ENCODE measurements at places on chromosomes 4 and X. TPM values are rescaled to one million over a fixed set of nuclear protein-coding genes. Genes with fewer than 3 reads are reported as not detected.

XAGE2 gene
- not detected for total RNA-seq

- no peak overlapping the region for H3K27ac ChIP-seq
- no peaks in the 10 kb centered on the region for H3K4me1 ChIP-seq
- H3K36me3 ChIP-seq, result no peaks in the 10 kb centered on the region
- no peak overlapping the region for H3K4me3 ChIP-seq
Measured at GRCh38 chr4:24214796-24215195, 324.9 kb upstream of the PPARGC1A start.

GRCh38 chr4:2175990-2176698 is 65.8 kb downstream of the HAUS3 start:
- DNase-seq, result no peak
- no peaks in the 10 kb centered on the region for H3K4me1 ChIP-seq
- no peak overlapping the region for H3K4me3 ChIP-seq
- H3K36me3 ChIP-seq, result no peaks in the 10 kb centered on the region
- no peaks in the 10 kb centered on the region for H3K27me3 ChIP-seq

DNA sequence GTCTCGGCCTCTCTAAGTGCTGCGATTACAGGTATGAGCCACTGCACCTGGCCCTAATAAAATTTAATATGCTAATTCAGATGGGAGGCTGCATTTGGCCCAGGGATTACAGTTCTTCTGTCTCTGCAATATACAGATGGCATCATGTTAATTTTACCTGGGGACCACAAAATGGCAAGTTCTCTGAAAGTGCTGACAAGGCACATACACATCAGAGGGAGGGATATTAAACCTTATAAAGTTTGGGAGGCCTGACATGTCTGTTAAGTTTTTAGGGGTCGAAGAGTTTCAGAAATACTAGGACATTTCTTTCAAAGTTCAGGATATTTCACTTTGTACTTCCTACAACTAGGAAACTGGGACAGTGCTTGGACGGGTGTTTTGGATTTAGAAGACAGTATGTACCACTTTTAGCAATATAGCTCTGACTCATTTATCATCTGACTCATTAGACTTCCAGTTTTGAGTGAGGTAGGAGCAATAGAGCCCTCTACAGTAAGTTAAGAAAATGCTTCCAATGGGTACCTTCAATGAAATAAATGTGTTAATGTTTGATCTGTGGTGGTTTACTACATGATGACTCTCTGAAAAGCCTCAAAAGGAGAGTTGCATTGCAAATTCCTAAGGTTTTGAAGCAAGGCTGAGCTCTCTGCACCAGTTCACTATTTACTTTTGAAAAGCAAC is 981.0 kb upstream of the HS3ST1 start:
- no peaks in the 10 kb centered on the region for H3K36me3 ChIP-seq
- no peaks in the 10 kb centered on the region for H3K4me1 ChIP-seq
- no peaks in the 10 kb centered on the region for H3K27me3 ChIP-seq
- no peak overlapping the region for H3K4me3 ChIP-seq
- no peak for DNase-seq
- H3K27ac ChIP-seq, result no peak overlapping the region

DNA sequence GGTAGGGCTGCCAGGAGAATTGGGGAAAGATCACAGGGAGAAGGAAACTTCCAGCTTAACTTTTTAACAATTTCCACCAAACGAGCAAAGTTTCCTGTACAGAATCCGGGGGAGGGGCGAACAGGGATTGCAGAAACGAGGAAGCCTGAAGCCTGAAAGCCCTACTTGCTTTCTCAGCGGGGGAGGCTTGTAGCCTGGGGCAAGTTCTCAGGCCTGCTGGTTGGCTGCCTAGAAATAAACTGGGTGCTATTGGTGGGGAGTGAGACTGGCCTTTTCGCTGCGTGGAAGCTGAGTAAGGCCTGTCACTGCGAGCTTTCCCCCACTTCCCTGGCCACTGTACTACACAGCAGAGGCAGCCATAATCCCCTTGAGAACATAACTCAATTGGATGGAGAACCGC is 110.8 kb upstream of the ATP8A1 start:
- no peak overlapping the region for H3K4me3 ChIP-seq
- no peaks in the 10 kb centered on the region for H3K36me3 ChIP-seq
- H3K27ac ChIP-seq, result no peak overlapping the region

DNA sequence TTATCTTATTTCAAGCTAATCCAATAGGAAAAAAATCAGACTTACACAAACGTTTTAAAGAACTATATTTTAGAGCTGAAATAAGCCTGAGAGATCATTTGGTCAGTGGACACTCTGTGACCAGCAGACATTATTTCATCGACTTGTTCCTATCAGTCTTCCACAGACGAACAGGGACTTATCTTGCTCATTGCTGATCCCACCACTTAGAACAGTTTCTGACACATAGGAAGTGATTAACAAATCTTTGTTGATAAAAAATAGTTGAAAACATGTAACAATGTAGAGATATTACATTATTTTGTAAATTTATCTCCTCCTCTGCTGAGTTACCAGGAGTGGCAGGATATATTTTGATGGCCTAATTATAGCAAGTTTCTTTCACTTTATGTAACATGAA is 65.8 kb downstream of the TAPT1 start:
- peaks cover 50% of the 10 kb centered on the region for H3K36me3 ChIP-seq
- H3K4me3 ChIP-seq, result no peak overlapping the region
- no peak overlapping the region for H3K27ac ChIP-seq
- no peak for DNase-seq

FGF5 gene
- 0.10 TPM for total RNA-seq

DNA sequence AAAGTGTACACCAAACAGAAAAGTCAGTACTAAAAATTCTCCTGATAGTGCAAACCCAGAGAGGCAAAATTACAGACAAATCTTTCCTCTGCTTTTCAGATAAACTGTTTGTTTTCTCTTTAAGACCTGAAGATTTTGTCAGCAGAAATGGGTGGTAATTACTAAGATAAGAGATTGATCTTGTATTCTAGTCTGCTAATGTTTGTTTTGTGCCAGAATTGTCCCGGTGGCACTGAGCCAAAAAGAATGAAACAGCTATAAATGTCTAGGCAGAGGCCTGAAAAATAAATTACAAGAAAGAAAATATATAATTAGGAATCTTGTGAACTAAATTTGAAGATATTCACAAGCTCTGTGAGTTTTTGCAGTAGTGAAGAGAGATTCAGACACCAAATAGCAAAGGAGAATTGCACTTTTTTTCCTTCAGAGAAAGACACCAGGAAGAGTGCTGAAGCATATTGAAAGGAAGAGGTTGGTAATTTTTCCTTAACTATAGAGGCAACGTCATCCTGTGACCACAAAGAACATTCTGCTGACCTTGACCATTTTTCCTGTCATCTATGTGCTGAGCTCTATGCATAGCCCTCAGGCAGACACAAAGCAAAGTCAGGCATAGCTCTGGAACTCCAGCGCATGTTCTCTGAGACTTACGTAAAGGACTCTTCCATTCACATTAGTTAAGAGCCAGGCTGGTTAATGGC is 314.5 kb upstream of the RASGEF1B start:
- H3K27me3 ChIP-seq, result no peaks in the 10 kb centered on the region
- no peak for DNase-seq
- peaks cover 11% of the 10 kb centered on the region for H3K4me1 ChIP-seq
- no peaks in the 10 kb centered on the region for H3K36me3 ChIP-seq

GRCh38 chr4:144785961-144786360 is 140.0 kb downstream of the HHIP start:
- no peaks in the 10 kb centered on the region for H3K4me1 ChIP-seq
- H3K27ac ChIP-seq, result no peak overlapping the region
- no peak for DNase-seq
- no peaks in the 10 kb centered on the region for H3K27me3 ChIP-seq
- no peak overlapping the region for H3K4me3 ChIP-seq

AR gene
- 30.1 TPM for total RNA-seq

DNA sequence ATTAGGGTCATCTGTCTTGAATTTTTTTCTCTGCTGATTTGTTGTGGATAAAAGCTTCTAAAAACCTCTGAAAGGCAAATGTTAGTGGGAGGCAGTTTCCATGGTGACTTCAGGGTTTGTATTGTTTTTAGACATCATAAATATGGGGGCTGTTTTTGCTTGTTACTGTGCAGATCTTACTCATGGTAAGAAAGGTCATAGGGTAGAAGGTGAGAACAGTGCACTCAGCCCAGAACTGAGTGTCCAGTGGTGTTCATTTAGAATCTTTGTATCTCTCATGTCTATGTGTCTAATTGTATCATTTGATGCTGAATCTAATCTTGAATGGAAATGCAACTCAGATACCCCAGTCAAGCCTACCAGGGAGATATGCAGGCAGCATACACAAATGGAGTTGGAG is 609.8 kb downstream of the ZNF674 start:
- H3K27me3 ChIP-seq, result no peaks in the 10 kb centered on the region
- H3K4me1 ChIP-seq, result no peaks in the 10 kb centered on the region
- H3K36me3 ChIP-seq, result no peaks in the 10 kb centered on the region
- H3K27ac ChIP-seq, result no peak overlapping the region
- no peak overlapping the region for H3K4me3 ChIP-seq

GRCh38 chr4:88439161-88439760 is 17.7 kb upstream of the HERC5 start:
- DNase-seq, result no peak
- no peaks in the 10 kb centered on the region for H3K4me1 ChIP-seq
- H3K27me3 ChIP-seq, result no peaks in the 10 kb centered on the region
- peaks cover 91% of the 10 kb centered on the region for H3K36me3 ChIP-seq
- no peak overlapping the region for H3K27ac ChIP-seq
- H3K4me3 ChIP-seq, result no peak overlapping the region

FGB gene
- total RNA-seq, result not detected

MID2 gene
- total RNA-seq, result 7.2 TPM

DNA sequence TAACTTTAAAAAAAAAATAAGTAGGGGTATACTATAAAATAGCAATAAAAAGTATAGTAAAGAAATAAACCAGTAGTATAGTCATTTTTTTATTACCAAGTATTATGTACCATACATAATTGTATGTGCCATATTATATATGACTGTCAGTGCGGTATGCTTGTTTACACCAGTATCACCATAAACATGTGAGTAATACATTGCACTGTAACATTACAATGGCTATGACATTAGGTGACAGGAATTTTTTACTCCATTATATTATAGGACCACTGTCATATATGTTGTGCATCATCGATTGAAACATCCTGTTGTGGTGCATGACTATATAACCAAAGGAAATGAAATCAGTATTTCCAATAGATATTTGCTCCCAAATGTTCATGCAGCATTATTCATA is 176.9 kb upstream of the ARHGAP24 start:
- no peak overlapping the region for H3K4me3 ChIP-seq
- H3K4me1 ChIP-seq, result no peaks in the 10 kb centered on the region
- no peak overlapping the region for H3K27ac ChIP-seq
- DNase-seq, result no peak

DNA sequence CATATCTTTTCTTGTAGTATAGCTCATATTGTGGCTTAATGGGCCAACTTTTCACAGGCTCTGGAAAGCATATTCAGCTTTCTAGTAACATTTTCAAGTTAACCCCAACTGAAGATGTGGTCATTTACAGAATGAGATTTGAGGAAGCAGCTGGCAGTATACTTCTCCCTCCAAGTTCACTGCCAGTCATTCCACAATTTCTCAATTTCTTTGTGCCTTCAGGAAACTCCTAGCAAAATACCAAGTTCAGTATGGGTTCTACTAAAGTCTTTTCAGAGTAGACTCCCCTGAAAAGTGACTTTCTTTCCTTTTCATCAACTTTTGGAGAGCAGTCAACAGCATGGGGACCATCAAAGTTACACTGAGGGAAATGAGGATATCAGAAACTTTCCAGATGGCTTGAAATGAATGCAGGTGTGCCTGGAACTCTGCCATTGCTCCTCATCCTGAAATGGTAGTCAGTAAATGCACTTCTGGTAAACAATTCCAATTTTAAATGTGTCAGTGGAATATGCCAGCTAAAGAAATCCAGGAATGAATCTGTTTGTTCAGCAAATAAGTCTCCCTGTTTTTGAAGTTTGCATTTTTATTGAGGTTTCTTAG is 81.5 kb upstream of the TEX13D start:
- DNase-seq, result no peak
- H3K27ac ChIP-seq, result no peak overlapping the region
- H3K36me3 ChIP-seq, result no peaks in the 10 kb centered on the region
- H3K4me1 ChIP-seq, result no peaks in the 10 kb centered on the region

FAM53A gene
- 0.83 TPM for total RNA-seq
